Brain pericyte (primary cell): ENCODE measurements at places on chromosomes 16 and 17.

DNA sequence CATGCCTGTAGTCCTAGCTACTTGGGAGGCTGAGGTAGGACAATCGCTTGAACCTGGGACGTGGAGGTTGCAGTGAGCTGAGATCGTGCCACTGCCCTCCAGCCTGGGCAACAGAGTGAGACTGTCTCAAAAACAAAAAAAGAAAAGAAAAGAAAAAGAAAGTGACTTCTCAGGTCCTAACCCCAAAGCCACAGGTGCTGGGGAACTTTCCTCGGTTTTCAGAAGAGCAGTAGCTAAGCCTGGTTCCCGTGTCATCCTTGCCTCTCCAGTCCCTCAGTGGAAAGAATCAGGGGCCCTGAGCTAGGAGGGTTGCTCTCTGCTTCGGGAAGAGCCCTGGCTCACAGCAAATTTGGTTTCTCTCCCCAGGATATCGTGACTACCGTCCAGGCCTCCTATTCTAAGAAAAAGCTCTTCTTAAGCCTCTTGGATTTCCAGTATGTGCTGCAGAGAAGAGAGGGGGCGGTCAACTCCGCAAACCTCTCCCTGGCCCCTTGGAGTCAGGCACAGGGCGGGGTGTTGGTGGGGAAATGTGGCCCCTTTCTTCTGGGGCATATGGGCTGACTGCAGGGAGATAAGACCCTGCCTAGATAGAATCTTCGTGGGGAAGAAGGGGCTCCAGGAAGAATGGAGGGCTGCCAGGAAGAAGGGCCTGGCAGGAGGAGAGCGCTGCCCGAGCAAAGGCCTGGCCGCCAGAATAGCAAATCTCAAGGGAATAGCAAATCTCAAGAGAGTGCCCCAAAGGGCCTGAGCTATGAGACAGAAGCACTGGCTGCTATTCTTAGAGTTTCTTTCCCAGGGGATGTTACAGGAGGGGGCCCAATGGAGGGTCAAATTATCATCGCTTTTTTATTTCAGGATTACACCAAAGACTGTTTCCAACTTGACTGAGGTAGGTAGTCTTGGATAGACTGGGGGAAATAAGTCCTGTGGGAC lies 8.3 kb upstream of the NLRC5 start:
- DNase-seq: no peak

DNA sequence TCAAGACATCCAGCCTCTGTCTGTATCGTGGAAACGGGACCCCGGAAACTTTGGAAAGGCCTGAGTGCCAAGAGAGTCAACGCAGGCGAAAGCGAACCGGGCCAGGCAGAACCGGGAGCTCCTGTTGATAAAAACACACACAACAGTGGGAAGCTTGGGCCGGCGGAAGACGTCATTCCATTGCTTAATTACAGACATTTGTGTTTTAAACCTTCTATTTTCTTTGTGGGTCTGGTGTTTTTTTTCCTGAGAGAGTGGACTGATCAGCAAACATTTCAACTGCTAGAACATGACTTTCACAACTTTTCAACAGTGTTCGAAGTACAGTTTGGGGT lies 878 bp upstream of the RNF157 start:
- no peak for DNase-seq

DNA sequence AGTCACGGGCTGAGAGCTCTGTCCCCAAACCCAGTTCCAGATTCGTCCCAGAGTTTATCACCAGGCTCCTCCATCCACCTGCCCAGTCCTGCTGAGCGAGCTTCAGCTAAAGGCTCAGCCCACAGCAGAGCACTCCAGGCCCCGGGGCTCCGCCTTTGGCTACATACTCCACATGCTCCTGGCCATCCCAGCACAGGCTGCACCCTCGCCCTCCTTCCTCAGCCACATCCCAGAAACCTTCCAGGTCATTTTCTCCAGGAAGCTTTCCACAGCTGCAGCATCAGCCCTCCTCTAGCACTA lies 4.7 kb upstream of the CD2BP2 start:
- no peak for DNase-seq

- DNase-seq: no peak
Measured at GRCh38 chr17:79219208-79219935, 144.7 kb downstream of the ENGASE start.

- no peak for DNase-seq
Measured at GRCh38 chr16:17259751-17260270, 210.9 kb downstream of the XYLT1 start.

DNA sequence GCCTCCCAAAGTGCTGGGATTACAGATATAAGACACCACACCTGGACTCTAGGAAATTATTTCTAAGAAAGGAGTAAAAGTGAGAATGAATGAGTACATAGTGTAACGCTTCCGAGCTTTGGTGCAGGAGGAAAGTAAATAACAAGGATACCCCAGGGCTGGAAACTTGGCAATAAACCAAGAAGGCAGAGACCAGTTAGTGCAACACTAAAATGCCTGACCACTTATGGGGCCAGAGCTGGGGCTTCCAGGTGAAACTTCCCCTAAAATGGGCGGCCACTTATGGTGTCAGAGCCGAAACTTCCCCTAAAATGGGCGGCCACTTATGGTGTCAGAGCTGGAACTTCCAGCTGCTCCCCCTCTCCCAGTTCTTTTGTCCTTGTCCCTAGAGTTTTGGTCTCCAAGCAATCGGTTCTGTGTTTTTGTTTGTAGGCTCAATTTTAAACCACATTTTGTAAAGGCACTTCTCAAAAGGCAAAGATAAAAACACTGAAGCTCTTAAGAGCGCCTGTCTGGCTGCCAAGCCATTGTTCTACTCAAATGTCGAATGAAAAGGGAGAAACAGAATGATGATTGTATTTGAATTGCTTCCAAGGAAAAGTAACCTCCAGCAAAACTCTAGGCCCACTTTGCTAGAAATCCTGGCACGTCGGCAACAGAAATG lies 63.9 kb downstream of the NXN start:
- no peak for DNase-seq

- DNase-seq: no peak
Measured at GRCh38 chr17:9235346-9235745, 214.0 kb downstream of the NTN1 start.

GRCh38 chr17:78925234-78925633 lies at the start of gene TIMP2:
Gene TIMP2, minus strand, starts transcription at chr17:78925387. Its CDS starts 299 bp downstream, at chr17:78925088.
- DNase-seq: no peak

DNA sequence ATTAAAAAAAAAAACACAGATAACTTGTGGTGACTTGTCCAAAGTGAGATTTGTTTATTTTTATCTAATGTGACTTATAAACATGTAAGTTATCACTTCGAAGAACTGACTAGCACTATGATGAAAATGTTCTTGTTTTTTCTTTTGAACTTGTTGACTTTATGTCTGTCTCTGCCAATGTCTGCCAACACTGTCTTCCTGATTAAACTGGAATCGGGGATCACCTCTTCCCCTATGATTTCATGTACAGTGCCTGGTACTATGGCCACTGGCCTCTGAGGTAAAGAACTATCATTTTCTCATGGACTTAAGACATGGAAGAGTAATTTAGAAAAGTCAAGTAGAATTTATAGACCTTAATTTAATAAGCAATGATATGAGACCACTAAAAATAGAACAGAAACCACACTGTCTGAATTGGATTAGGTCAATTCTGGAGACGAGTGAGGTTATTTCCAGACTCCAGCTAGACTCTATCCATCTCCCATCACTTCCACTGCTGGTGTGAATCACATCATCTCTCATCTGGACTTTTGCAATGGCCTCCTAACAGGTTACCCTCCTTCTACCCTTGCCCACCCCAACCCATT lies 8.9 kb downstream of the C17orf78 start:
- no peak for DNase-seq

GRCh38 chr17:81294512-81295030 lies 536 bp downstream of the SLC38A10 start:
- DNase-seq: no peak

DNA sequence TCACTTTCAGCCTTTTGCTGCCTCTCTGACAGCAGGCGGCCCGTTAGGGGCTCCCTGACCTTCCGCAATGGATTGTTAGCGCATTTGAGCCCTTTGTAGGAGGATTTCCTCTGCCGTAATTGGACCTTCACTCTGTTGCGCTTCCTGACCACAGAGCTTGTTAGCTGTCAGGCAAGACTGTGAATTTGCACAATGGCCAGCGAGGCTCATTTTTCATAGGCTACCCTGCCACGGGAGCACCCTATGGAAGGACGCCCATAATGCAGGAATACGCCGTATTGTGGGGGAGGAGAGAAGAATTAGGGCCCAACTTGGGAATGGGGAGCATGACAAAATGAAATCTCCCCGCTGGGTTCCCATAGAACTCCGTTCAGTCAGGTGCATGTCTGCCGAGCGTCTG lies 205.2 kb upstream of the NLRP1 start:
- no peak for DNase-seq

- DNase-seq: no peak
Measured at GRCh38 chr17:80012765-80013741, 22.6 kb downstream of the TBC1D16 start.

GRCh38 chr17:63954402-63955063 lies 18.2 kb downstream of the SCN4A start:
- no peak for DNase-seq

DNA sequence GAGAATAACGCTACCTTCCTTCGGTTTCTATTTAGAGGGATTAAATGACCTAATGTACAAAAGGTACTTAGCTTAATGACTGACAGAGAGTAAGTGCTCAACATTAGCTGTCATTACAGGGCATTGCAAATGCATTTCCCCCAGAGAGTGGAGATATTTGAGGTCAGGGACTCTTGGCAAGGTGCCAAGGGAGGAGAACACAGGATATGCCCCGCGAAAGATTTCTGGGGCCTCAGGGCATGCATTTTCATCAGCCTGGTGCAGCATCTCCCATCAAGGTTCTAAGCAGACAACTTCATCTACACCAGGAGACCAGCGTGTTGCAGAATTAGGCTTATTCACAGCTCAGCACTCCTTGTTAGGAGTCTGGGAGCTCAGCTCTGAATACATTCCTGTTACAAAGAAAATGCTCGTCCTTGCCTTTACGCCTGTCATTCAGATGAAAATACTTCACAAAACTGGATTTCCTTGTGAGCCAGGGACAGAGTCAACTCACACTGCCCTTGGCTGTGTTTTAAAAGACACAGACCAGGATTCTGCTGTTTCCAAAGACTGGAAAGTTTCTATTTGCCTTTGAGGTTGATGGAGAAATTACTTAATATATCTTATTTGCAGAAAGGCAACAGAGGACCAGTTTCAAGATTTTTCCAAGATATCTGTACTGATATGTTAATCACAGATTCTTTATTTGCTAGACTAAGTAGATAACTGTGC lies 108.2 kb downstream of the VAT1L start:
- no peak for DNase-seq

- no peak for DNase-seq
Measured at GRCh38 chr16:49376206-49376605, 2.6 kb downstream of the C16orf78 start.

DNA sequence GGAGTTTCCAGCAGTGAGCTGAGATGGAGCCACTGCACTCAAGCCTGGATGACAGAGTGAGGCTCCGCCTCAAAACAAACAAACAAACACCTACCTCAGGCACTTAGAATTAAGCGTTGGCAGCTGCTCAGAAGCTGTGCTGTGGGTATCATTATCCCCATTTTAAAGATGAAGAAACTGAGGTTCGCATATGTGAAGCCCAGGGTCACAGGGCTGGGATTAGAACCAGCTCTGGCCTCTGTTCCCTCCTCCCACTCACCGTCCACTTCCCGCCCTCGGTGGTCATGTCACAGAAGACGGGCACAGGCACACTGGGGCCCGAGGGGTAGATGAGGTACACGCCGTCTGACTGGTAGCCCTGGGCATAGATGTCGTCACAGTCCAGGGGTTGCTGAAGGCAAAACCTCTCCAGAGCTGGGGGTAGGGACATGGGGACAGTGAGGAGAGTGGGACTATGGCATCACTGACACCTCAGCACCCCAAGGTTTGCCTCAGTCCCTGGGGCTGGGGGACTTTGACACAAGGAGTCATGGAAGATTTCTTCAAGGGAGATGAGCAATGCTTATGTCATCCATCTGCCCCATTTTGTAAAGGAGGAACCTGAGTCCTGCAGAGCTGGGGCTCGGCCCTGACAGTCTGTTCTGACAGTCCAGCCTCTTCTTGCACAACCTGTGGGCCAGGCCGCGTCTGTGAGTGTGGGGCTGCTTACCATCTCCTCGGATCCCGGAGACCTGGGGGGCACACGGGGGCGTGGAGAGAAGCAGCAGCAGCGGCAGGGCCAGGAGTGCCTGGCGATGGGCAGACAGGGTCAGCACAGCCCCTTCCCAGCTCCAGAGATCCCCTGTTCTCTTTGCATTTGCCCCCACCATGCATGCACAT lies 700 bp downstream of the MFAP4 start:
- DNase-seq: no peak

DNA sequence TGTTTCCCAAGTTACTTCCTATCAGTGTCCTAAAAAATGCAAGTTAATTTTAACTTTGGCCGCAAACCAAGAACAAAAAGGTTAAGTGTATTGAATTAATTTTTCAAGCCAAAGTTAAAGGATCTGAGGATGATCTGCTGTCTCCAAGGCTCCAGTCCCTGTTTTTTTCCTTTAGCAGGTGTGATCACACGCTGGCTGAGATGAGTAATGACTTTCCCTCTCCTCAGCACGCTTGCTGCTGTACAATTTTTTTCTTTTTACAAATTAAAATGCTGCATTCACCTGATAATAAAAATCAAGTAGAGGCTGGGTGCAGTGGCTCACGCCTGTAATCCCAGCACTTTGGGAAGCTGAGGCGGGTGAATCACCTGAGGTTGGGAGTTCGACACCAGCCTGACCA lies 3.9 kb upstream of the TNFSF12 start:
- no peak for DNase-seq

- no peak for DNase-seq
Measured at GRCh38 chr17:36869856-36870719, 67.2 kb upstream of the LHX1 start.

- DNase-seq: no peak
Measured at GRCh38 chr17:43365356-43365755, 33.4 kb upstream of the ARL4D start.

- no peak for DNase-seq
Measured at GRCh38 chr16:68997564-68997963, 107.9 kb upstream of the HAS3 start.

GRCh38 chr17:61974115-61974514 lies 46.3 kb upstream of the INTS2 start:
- no peak for DNase-seq

DNA sequence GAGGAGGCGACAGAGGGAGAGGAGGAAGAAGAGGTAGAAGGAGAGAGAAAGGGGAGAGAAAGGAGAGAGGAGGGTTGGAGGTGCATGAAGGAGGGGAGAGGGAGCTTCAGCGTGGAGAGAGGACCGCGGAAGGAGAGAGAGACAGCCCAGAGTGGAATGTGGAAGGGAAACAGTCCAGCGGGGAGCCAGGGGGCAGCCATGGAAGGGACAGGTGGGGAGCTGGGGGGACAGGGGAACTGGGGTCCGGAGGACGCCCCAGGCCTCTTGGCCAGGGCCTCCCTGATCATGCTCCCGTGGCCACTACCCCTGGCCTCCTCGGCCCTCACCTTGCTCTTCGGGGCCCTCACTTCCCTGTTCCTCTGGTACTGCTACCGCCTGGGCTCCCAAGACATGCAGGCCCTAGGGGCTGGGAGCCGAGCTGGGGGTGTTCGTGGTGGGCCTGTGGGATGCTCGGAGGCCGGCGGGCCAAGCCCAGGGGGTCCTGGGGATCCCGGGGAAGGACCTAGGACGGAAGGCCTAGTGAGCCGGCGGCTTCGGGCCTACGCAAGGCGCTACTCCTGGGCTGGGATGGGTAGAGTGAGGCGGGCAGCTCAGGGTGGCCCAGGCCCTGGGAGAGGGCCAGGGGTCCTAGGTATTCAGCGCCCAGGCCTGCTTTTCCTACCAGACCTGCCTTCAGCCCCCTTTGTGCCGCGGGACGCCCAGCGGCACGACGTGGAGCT lies 759 bp downstream of the ASPHD1 start:
- no peak for DNase-seq
